ENCODE measurements at places on chromosomes 7 and 10. TPM values are rescaled to one million over a fixed set of nuclear protein-coding genes. Genes with fewer than 3 reads are reported as not detected.

Gene ANKRD26
- 13.7 TPM for polyA plus RNA-seq

Gene SNX8
- polyA plus RNA-seq, result 98.0 TPM

Gene ACTL6B
- not detected for polyA plus RNA-seq

Gene GATA3
- polyA plus RNA-seq, result 15.4 TPM

DNA sequence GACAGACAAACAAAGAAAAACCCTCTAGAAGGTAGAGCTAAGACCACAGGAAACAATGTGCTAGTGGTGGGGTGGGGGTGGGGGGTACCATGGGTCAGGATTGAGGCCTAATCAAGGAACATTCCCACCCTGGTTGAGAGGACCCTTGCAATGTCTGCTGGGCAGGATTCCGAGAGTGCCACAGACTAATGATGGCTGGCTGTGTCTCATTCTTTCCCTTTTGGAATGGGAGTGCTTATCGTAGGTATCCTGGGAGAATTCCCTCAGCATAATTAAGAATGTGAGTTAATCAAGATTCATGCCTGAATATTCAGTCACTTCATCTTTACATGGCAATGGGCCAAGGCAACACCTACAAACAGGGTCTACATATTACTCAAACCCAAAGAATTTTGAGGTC, 14.7 kb upstream of the MTPN start:
- no peak for DNase-seq

GRCh38 chr7:79288655-79289054, 164.8 kb downstream of the MAGI2 start:
- no peak for DNase-seq

DNA sequence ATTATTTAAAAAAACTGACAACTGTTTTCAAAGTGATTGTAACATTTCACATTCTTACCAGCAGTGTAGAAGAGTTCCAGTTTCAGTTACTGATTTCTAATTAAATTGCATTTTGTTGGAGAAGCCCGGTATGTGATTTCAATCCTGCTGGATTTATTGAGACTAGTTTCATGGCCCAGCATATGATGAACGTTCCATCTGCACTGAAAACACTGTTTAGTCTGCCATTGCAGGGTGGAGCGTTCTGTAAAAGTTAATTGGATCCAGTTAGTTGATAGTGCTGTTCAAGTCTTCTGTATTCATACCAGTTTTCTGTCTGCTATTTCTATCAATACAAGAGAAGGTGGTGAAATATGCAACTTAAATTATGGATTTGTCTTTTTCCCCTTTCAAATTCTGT, 37.3 kb upstream of the CCNY start:
- no peak for DNase-seq

DNA sequence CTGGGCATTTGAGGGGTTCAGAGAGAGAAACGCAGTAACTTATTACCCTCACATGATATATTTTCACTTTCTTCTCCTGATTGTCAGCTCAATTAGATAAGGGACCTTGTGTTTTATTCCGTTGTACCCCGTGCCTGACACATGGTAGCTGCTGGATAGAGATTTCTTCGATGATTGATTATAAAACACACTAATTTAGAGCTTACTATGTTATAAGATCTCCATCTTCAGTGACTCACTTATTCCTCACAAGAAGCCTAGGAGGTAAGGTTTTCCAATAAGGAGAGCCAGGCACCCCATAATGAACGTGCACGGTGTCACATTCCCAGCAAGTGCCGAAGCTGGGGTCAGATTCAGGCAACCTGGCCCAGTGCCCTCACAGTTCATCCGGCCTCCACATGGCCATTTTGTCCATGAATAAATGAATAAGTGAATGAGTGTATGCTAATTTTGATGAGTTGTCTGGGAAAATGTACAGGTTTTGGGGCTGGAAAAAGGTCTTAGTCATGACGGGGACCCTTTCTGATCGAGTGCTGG, 138.1 kb upstream of the CDCA7L start:
- peak; percentile 12 for DNase-seq

GRCh38 chr10:75565286-75566251, 134.1 kb downstream of the LRMDA start:
- peak; percentile 16 for DNase-seq

DNA sequence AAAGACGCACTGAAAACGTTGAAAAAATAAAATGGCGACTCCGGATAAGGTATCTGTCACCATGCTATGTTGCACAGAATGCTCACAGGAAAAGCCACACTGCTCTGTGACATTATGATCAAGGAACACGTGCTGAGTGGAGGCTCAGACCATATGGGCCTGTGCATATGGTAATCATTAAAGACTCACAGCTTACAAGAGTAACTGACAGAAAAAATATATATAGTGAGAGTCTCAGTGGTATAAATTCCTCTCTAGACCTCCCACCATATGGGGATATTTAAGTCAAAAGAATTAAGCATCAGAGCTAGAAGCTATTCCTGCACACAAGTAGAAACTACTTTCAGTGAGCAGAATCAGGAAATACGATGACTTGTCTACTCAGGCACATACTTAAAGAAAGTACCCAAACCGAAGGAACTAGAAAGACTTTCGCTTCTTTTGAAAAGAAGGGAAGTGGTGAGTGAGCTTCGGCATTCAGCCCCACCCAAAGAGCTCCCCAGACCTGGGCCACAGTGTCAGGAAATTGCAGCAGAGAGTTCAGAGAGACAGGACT, 65.1 kb upstream of the MPP7 start:
- DNase-seq, result no peak

DNA sequence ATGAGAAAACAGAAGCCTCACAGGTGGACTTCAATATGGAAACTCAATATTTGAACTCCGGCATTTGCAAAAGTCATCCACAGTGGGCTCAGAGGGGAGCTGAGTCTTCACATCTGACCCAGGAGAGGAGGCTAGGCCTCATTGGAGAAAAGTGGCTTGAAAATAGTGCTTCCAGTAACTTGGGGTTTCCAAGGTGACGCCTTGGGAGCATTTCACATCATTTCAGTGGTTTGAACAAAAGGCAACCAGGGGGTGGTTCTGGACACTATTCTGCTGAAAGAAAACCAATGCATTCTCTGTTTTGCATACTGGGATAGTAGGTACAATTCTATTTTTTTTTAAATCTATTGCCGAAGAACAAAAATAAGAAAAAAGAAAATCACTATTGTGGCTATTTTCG, 599.2 kb upstream of the POM121L12 start:
- no peak for DNase-seq

DNA sequence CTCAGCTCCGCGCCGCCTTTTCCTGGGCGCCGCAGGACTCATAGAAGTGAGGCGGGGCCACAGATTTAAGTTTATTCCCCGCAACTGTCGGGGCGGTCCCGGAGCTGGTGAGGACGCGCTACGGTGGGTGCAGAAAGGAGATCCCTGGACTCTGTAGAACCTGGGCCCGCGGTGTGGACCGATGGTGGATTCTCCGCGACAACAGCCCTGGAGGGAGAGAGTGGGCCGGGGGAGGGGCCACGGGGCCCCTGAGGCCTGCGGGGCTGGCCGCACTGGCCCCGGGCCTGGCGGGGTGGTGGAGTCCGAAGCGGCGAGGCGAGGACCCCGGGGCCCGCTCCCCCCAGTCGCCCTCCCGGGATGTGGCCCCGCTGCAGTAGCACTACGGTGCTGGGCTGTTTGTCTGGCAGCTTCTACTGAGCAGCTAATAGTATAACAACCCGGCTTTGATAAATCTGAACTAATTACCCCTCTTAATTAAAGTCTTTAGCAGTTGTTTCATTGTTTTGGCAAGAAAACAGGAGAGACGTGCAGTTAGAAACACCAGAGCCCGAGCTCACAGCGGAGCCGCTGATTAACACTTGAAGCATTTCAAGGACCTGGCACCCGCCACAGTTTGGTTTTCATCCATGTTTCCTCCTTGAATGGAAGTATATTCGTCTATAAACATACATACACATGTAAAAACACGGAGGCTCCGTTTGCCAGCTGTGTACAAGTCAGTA, 4.2 kb downstream of the FEZF1 start:
- no peak for DNase-seq

DNA sequence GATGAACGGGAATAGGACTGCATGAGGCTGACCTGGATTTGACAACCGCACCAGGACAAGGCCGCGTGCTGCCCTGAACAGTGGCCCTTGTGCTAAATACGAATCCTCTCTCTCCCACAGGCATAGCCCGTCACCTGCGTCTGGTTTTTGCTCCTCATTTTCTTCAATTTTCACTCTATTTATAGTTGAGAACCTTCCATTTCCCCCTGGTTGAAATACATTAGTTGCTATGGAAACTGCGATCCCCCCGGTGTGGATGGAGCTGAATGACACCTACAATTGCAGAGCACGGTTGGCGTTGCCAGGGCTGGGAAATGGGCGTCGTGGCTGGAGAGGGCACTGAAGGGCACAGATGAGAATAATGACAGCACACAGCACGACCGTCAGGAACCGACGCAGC, 158.6 kb upstream of the PITRM1 start:
- DNase-seq, result no peak

DNA sequence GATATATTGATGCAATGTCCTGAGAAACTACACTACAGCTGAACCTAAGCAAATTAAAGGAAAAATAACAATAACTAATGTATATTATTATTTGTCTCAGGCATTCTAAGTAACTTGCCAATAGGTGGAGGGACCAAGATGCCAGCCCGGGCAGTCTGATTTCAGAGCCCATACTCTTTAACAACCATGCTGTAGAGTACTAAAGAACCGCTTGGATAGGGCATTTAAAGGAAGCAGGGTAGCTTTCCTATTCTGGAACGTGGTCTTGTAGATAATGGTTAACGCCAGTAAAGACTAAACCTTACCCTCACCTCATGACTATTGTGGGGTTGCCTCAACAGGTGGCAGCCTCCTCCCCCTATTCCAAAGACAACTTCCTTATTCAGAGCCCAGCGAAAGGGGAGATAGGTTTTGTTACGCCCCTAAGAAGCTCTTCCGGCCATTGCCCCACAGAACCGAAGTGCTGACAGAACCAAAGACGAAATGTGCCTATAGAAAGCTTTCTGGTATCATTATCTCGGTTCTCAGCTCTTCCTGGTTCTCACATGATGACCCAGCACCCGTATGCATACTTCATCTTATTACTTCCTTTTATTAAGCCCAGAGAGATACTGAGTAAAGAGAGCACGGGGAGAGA, 707 bp upstream of the C1GALT1 start:
- peak; percentile 77 for DNase-seq

DNA sequence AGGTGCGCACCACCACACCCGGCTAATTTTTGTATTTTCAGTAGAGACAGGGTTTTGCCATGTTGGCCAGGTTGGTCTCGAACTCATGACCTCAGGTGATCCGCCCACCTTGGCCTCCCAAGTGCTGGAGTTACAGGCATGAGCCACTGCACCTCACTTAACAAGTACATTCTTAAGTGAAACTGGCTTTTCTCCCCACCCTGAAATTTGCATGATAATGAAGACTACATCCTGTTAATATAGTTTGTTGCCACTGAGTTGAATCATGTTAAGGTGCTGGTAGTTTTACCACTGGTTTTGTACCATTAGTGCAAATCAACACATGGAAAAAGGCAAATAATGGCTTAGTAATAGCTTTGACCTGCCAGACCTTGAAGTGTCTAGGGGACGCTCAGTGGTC, 62.2 kb downstream of the MPLKIP start:
- no peak for DNase-seq

DNA sequence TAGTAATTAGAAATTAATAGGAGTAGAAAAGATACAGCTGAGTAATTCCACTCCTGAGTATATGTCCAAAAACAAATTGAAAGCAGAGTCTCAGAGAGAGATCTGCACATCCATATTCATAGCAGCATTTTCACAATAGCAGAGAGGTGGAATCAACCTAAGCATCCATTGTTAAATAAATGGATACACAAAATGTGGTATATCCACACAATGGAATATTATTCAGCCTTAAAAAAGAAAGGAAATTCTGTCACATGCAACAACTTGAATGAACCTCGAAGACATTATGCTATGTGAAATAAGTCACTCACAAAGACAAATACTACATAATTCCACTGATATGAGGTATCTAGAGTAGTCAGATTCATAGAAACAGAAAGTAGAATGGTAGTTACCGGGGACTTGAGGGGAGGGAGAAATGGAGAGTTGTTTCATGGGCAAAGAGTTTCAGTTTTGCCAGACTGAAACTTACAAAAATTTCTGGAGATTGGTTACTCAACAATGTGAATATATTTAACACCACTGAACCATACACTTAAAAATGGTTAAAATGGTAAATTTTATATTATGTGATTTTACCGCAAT, 18.4 kb downstream of the VTI1A start:
- DNase-seq, result no peak

DNA sequence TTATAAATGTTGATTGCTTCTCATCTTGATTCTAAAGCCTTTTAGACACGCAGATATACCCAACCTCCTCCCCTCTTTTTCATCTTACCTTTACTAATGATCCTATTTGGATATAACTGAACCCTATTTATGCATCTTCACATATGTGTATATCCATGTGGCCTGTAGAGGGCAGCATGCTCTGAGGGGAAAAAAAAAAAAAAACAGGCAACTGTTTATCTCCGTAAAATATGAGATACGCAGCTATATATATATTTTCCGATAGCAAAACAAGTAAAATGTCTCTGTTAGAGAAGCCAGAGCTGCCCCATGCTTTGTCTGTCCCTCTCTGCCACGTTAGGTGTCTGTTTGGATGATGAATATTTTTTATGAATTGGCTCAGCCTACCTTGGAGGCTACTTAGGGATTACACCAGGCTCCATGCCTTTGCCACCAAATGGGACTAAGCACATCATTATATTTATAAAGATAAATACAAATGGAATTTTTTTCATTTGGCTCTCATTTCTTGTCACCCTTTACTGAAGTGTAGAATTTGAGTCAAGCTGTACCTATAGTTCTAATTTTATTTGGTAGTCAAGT, 174.8 kb upstream of the FZD1 start:
- DNase-seq, result peak; percentile 47

- DNase-seq, result no peak
Observed at GRCh38 chr10:71748671-71749191, 24.6 kb downstream of the VSIR start.

DNA sequence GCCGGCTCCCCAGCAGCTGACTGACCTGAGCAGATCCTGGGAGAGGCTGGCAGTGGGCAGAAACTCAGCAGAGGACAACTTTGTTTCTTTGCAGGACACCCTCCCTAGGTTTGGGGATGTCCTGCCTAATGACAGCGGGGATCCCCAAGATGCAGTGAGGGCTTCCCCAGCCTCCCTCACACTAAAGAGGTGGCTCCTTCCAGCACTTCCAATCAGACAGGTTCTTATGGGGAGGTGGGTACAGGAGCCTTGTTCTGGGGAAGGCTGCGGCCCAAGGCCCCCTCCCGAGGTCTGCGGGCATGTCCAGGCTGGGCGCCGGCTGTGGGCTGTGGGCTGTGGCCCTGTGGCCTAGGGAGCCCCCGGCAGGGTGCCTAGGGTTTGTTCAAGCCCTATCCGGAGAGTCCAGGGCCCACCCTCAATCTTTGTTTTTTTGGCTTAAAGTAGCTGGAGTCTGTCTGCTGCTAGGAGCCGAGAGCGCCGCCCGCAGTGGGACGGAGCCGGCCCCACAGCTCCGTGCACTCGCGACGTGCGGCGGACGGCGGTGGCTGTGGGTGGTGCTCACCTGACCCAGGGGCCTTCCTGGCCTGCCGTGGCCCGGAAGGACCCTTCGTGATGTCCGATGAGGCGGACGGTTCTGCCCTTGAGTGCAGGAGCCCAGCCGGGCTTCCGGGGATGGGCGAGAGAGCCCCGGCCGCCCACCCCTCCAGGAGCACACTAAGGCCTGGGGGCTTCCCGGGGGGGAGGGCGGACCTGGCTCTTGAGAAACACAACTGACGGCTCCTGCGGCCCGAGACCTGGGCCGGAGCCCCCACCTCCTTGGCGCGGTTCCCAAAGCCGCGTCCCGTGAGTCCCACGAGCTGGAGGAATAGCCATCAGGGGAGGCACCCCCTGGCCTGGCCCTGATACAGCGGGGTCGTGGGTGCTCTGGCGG, 57.2 kb downstream of the PDGFA start:
- DNase-seq, result no peak

- no peak for DNase-seq
Observed at GRCh38 chr10:13412894-13413293, 64.8 kb upstream of the SEPHS1 start.

All from hepatocyte (in vitro differentiated cells).